Bone marrow (tissue), 2 donors: ENCODE measurements at places on chromosomes 13 and 19.
A peak's percentile ranks its signal among the peaks of the same experiment; 100 is the strongest.

GRCh38 chr19:32257326-32258073 lies 87.9 kb upstream of the ZNF507 start:
- DNase-seq = no peak

GRCh38 chr19:807627-808422 lies 10.6 kb downstream of the PTBP1 start:
- DNase-seq = no peak

DNA sequence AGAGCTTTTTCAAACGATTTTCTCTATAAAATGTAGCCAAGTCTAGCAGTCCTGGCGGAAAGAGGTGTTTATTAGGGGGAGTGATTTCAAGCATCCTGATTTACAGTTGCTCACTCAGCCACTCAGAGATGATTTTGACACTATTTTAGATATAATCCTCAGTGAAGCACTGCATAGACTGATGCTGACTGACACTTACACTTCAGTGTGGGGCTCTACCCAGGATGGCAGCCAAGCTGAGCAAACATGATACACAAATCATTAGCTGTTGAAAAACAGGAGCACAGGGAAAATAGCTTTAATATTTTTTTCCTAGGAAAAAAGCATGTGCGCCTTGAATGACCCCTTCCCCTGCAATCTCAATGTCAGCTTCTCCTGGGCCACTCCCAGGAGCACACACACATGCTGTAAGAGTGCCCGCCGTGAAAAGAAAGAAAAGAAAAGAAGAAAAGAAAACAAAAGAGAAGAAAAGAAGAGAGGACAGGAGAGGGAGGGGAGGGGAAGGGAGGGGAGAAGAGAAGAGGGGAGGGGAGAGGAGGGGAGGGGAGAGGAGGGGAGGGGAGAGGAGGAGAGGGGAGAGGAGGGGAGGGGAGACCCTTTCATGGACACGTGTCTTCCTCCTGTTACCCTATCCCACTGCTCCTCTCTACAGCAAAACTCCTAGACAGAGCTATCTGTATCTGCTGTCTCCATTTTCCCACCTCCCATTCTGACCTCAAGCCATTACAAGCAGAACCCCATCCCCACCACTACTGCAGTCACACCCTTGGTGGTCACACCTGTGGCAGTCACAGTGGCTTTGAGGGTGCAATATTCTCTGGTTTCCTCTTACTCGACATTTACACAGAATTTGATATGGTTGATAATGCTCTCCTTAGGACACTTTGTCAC lies 36.4 kb downstream of the RCBTB2 start:
- no peak for DNase-seq

- no peak for DNase-seq
Observed at GRCh38 chr19:35294328-35294727, 2.4 kb downstream of the MAG start.

DNA sequence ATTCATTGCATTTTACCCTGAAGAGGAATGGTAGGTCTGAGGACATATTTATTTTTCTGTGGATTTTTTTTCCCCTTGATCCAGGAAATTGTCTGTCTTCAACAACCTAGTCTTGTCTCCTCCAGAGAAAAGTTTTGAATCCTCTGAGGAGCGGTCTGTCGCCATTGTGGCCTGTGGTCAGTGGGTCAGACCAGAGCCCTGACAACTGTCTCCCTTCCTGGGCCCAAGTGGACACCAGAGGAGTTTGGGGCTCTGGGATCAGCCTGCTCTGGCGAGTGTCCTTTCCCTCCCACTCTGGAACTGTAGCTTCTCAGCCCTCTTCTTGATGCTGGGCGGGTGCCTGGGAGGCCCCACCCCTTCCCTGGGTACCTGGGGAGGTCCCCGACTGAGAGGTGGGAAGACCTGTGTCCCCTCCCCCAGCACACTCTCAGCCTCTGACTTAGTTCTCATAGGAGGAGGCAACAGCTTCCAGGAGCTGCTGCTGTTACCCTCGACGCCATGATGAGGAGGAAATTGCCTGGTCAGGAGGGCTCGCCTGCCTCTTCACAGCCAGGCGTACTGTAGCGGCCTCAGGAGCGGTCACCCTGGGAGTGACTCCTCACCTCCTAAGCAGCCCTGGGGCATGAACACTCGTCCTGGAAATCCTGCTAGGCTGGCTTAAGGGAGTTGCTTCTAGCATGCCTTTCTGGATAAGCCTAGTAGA lies 110.3 kb downstream of the GGACT start:
- DNase-seq = no peak

GRCh38 chr19:48623556-48624066 lies 4.3 kb downstream of the SPHK2 start:
- no peak for DNase-seq

GRCh38 chr13:26605845-26606244 lies 48.4 kb downstream of the WASF3 start:
- DNase-seq = no peak

DNA sequence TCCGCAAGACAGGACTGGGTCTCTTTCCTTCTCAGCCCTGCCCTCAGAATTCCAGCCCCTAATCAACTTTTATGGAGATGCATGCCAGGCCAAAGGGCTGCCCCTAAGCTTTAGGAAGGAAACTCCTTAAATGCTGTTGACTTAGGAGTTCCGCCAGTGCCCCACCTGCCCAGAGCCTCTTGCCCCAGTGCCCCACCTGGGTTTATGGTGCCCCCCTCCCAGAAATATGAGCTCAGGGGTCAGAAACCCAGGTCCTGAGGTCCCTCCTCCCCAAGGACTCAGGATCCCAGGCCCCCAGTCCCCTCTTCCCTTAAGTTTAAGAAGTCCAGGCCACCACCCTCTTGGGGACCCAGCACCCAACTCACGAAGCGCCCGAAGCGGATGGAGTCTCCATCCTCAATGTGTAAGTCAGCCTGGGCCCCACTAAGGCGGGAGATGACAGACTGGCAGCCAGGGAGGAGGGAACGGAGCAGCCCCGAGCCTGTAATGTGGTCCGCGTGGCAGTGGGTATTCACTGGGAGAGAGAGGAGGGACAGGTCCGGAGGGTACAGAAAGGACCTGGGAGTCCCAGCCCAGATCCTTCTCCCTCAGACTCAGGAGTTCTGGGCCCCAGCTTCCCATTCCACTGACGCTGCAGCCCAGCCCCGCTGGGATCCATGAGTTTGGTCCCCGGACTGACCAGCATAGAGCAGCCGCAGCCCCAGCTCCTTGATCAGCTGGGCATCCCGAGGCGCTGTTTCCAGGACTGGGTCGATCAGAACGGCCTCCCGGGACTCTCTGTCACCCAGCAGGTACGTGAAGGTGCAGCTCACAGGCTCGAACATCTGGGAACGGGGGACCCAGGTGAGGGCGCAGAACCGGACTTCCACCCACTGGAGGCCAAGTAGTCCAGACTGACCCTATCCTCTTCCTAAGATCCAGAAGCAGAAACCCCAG lies 897 bp downstream of the ETHE1 start:
- DNase-seq = no peak

GRCh38 chr13:19713186-19713965 lies 69.4 kb downstream of the PSPC1 start:
- no peak for DNase-seq

DNA sequence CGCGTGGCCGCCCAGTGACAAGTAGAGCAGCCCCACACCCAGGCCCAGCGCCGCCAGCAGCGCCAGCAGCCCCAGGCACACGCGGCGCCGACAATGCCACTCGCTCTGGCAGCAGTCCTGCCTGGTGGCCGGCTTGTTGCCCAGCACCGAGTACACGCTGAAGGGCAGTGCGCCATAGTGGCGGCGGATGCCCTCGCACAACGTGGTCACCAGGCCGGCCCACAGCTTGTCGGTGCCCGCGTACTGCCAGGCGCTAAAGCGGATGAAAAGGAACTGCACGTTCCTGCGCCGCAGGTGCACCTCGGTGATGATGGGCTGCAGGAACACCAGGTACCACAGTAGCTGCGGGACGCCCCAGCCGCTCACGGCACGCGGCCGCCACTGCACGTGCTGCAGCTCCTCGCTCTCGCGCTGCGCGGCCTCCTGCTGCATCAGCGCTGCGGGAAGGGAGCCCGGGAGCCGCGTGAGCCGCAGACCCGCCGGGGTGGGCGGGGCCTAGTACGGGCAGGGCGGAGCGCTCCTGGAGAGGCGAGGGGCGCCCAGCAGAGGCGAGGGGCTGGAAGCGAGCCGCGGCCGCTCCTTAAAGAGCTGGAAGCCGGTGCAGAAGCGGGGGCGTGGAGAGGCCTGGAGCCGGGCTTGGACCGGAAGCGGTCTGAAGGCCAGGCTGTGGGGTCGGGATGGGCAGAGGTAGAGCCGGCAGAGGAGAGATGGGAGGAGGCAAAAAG lies 7.3 kb downstream of the NKPD1 start:
- no peak for DNase-seq

DNA sequence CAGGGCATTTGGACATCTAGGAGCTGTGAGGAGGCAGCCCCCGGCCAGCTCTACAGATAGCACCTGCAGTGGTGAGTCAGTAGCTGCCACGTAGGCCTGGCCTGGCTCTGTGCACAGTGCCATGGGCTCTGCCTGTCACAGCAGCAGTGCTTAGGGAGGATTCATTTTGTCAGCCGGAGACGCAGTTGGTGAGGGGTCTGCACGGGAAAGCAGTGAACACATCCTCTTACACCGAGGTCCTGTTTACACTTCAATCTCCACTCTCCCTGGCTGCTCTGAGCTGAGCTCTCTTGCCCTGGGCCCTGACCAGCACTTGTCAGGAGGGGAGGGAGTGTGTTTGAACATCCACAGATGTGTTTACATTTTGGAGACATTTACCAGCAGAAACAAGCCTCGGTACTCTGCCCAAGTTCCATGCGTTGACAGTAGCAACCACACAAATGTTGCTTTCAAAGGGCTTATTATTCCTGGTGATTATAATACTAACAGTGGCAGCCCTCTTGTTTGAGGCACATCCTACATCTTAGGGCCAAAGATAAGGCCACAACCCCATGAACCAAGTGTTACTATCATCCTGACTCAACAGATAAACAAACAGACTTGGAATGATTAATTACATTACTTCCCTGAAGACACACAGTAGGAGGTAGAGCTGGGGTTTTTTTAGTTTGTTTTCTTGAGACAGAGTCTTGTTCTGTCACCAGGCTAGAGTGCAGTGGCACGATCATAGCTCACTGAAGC lies 148.9 kb downstream of the USP12 start:
- no peak for DNase-seq

DNA sequence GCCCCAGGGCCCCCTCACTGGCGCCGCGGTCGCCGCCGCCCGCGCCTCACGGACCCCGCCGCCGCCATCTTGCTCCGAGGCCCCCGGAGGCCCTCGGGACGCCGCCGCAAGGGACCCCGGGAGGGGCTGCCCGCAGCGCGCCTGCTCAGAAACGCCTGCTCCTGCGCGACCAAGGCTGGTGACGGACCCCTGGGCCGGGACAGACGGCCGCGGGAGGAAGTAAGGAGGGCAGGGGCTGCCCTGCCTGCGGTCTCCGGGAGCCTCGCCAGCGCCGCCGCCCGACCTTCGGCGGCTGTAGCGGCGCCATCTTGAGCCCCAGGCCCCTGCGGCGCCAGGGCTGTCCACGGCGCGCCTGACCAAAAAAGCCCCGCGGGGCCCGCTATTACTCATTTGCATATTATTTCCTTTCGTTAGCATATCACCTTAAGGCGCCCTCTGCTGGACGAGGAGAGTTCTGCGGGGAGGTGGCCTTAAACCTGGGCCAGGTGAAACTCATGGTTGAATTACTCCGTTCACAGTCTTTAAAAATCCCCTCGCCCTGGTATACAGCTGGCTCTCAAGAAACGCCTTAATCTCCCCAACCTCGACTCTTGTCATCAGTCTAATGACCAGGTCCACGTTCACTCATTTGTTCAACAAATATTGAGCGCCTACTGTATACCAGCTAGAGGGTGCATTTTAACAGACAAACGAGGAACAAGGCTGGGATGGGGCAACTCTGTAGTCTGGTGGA lies at the start of gene REXO1:
TSS of gene REXO1 (minus strand) at position 85 of the 733 bp plus-strand sequence. CDS start 125 bp downstream, outside the sequence.
- peak; percentile 86 for DNase-seq

DNA sequence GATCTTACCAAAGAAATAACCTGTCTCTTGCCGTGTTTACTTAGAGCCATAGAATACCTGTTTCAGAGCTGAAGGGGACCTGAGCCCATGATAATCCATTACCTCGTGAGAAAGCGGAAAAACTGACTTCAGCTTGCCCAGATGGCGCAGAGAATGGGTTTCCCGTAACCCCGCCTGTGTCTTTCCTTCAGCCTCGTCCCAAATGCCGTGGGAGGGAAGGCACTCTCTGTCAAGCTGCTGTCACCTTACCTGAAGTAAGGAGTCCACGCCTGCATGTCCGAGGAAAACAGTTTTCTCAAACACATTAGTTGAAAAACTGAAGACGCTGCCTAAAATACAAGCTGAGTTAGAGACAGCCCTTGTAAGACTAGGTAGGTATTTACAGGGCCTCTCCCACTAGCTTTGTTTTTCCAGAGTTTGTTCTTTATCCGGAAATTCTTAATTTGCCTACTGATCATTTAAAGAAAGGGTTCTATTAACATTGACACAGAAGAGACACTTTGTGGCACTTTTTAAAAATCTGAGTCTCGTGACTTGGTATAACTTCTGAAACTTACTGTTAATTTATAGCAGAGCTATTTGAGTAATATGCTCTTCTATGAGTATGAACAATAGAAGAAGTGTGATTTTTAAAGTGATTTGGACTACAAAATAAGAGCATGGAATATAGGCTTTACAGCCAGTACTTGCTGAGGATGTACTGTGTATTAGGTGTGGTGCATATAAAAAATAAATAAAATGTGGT lies 1.3 kb upstream of the INTS6 start:
- peak; percentile 20 for DNase-seq

GRCh38 chr13:50722440-50723125 lies 120.9 kb downstream of the DLEU7 start:
- no peak for DNase-seq

- no peak for DNase-seq
Observed at GRCh38 chr19:49594993-49595818, 4.2 kb downstream of the PRR12 start.

- no peak for DNase-seq
Observed at GRCh38 chr13:26048741-26049140, 3.1 kb downstream of the SHISA2 start.

DNA sequence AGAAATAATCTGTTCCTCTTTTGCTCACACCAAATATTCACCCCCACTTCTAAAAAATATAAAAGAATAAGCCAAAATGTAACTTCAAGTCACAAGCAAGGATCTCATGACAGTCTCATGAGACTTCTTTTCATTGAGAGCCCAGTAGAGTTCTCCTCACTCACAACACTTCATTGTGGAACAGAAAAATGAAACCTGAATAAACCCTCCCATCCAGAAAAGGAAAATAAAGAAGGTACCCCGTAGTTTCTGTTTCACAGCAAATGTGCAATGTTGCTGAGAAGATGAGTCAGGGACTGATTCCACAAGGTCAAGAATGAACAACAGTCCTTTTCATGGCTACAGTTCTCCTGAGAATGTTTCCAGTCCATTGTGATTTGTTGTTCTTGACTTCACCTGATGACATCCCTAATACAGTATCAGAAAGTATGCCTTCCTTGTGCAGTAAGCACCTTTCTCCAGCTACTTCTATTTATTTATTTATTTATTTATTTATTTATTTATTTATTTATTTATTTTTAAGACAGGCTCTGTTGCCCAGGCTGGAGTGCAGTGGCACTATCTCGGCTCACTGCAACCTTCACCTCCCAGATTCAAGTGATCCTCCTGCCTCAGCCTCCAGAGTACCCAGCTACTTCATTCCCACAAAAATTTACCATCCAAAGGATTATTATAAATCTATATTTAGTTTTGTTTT lies 6.4 kb upstream of the ZNF841 start:
- no peak for DNase-seq

GRCh38 chr19:310141-310651 lies 19.0 kb upstream of the PLPP2 start:
- no peak for DNase-seq
